Effector CD4-positive, alpha-beta T cell (primary cell): ENCODE measurements at places on chromosomes 7 and 10.

DNA sequence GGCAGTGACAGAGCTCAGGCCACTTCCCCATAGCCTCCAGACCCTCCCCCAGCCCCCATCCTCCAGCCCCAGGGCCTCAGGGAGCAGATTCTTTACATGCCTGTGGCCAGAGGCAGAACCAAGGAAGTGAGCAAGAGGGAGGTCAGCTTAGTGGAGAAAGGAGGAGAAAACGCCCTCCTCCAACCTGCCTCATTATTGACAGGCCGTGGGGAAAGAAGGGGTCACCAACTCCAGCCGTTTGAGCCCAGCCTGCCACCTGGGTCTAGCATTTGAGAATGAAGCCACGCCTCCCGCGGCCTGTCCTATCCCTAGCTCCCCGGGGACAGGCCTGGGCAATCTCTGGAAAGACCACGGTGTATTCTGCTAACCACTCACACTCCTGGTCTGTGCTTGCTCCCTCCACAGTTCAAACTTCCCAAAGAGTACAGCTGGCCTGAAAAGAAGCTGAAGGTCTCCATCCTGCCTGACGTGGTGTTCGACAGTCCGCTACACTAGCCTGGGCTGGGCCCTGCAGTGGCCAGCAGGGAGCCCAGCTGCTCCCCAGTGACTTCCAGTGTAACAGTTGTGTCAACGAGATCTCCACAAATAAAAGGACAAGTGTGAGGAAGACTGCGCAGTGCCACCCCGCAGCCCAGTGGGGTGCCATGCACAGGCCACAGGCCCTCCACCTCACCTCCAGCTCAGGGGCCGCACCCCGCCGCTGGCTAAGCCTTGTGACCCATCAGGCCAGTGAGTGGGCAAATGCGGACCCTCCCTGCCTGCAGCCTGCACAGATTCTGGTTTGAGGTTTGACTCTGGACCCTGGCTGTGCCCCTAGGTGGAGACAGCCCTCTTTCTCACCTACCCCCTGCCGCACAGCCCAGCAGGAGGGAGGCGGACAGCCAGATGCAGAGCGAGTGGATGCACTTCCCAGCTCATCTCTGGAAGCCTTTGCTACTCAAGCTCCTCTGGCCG lies 14.3 kb upstream of the TRIM8 start:
- DNase-seq = no peak

DNA sequence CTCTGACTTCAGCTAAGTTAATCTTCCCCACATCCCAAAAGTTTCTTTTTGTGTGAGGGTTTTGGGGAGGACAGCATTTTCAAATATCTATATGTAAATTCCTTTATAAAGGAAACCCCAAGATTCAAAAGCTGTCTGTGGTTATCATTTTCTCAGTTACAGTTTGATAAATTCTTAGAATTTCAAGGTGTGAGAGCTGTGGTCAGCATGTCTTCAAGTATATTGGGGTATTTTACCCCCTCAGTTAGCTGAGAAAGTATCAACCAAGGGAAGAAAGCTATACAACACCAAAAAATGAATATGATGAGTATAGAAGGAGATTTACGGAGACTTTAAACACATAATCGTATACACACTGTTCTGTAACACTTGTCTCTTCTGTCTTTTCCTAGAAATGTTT lies 109.2 kb downstream of the SND1 start:
- DNase-seq = no peak

GRCh38 chr10:6123532-6123931 lies 34.7 kb downstream of the RBM17 start:
- no peak for DNase-seq

DNA sequence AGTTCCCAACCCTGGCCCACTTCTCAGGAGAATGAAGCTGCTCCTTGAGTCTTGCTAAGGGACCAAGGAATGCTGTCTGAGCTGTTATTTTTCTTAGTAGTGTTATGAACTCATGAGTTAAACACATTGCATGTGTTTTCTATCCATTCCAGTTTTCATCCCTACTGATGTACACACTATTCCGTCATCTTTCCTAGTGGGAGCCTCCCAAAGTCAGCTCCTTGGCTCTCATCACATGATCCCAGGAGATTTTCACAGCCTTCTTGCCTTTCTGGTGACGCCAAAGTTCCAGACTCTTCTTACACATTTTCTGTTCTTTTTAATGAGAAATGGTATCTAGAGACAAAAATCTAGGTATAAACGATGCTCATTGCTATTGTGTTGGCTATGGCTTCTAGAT lies 8.4 kb upstream of the C10orf71 start:
- no peak for DNase-seq

DNA sequence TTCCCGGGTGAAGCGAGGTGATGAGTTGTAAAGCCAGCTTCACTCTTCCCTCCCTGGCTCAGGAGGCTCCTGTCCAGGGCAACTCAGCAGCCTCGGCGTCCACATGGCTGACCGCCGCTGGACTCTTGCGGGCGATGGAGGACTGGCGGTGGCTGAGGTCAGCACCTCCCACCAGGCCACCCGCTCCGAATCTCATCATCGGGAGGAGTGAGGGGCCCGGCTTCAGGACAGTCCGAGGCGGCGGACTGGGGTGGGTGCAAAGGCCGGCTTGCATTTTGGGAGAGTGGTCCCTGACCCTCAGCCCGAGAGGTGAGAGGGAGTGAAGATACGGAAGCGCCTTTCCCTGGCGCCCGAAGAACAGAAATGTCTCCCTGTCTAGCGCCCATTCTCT lies 759 bp downstream of the DNAJB12 start:
- DNase-seq = no peak

- DNase-seq = no peak
Measured at GRCh38 chr7:22642454-22642853, 84.5 kb upstream of the IL6 start.

- no peak for DNase-seq
Measured at GRCh38 chr10:24483701-24484100, 240.0 kb downstream of the ARHGAP21 start.

GRCh38 chr7:136050462-136050847 lies 73.3 kb upstream of the MTPN start:
- no peak for DNase-seq

GRCh38 chr7:66429498-66430163 lies 199.1 kb upstream of the KCTD7 start:
- no peak for DNase-seq

- DNase-seq = peak; percentile 9
Measured at GRCh38 chr7:158394936-158395335, 192.7 kb downstream of the PTPRN2 start.

DNA sequence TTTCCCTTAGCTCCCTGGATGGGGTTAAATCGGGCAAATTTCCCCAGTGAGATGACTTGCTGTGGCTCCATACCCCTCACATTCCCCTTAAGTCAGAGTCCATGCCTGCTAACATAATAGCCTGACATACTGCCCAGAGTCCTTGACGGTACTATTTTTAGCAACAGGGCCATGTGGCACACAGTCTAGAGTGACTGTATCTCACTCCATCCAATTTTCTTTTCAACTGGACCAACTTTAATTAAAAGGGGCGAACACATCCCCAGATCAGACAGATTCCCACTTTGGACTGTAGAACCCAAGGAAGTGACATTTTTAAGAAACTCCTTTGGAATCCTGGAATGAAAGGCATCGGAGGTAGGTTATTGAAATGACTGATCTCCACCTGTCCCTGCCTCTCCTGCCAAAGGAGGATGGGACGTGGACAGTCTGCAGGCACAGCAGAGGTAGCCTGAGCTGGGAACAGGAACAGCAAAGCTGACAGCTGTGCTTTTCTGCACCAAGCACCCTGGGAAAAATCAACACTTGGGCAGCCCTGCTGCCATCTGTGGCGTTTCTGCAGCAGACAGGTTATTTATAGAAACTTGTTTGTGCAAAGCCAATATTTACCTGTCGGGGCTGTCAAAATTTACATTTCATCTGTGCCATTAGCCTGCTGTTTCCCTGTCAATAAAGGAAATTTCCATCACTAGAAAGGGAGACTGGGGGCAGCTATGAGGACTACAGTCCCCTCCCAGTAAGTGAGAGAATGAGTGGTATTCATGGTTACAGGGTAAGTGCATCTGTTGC lies 221.5 kb upstream of the AOAH start:
- DNase-seq = no peak

DNA sequence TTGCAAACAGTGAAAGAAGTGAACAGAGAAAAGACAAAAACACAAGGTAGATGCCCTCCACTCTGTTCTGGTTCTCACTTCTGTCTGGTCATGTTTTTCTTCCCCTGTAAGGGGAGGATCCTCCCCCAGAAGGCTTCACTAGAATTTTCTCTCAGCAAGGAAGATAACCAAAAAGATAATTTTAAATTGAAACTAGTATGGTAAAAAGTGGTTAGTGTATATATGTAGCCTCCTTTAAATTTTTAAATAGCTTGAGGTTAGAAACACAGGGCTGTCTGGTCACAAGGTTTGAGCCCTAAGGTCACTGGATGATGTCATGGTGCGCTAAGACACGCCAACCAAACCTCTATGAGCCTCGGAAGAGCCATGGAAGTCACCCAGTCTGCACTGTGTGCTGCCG lies 5.6 kb upstream of the PKD1L1 start:
- no peak for DNase-seq

DNA sequence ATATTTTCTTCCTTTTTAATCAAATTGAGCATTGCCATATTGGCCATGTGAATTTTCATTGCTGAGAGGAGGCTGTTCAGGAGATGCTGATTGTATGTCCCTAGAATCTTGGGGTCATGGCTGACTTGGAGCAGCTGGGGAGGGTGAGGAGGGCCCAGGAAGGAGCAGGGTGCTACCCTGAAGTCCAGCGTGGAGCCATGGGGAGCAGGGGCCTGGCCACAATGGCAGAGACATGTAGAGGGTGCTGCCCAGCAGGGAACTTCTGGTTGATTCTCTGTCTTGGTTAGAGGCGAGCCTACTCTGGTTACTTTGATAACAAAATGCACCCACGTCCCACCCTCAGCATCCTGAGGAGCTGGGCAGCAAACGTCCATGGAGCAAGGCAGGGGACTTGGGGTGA lies 186.0 kb downstream of the MYOF start:
- DNase-seq = no peak

DNA sequence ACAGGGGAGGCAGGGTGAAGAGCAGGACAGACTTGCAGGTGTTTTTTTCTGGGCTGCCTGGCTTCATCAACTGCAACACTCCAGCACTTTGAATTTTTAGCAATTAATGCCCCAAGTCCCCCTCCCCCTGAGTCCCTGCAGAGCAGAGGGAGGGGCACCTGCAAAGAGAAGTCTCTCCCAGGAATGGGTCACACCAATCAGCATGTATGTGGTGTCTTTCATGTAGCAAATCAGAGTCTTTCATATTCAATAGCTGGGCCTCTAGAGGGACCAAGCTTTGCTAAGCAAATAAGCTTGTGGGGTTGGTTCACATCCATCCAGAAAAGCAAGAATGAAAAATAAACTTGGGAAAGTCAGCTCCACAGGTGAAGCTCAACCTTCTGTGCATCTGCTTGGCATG lies 90.7 kb downstream of the PARP12 start:
- DNase-seq = no peak

DNA sequence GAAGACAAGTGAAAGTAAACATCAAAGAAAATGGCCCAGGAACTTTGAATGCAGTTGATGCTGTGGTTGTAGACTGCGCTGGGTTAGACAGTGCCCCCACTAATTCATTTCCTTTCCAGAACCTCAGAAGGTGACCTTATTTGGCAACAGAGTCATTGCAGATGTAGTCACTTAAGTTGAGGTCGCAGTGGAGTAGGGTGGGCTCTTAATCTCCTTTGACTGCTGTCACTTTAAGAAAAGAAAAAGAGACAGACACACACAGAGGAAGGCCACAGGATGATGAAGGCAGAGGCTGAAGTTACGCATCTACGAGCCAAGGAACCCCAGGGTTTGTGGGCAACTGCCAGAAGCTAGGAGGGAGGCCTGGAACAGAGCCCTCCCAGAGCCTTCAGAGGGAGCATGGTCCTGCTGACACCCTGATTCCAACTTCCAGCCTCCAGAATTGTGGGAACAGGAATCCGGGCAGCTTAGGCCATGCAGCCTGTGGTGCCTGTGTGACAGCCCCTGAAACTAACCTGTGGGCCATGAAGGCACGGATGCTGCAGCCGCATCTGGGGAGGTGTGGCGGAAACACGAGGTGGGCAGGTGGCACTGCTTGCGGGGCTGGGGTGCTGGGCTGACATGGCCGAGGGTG lies 107.6 kb downstream of the PRKAG2 start:
- DNase-seq = no peak

GRCh38 chr7:123204206-123204835 lies 4.6 kb upstream of the SLC13A1 start:
- DNase-seq = no peak

DNA sequence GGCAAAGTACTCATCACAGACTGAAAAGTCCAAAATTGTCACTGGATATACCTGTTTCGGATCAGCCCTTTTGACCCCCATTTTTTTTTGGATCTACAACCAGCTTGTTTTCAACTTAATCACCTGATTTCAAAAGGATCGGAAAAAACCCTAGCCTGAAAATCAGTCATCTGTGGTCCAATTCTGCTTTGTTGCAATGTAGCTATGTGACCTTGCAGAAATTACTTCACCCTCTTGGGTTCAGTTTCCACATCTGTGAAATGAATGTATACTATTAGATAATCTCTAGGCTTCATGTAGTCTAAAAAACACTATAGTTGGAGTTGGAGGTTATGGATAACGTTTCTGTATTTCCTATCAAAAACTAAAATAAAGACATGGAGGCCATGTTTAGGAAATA lies 37.1 kb downstream of the STEAP4 start:
- no peak for DNase-seq

GRCh38 chr7:83588602-83589240 lies 60.2 kb downstream of the SEMA3E start:
- no peak for DNase-seq

DNA sequence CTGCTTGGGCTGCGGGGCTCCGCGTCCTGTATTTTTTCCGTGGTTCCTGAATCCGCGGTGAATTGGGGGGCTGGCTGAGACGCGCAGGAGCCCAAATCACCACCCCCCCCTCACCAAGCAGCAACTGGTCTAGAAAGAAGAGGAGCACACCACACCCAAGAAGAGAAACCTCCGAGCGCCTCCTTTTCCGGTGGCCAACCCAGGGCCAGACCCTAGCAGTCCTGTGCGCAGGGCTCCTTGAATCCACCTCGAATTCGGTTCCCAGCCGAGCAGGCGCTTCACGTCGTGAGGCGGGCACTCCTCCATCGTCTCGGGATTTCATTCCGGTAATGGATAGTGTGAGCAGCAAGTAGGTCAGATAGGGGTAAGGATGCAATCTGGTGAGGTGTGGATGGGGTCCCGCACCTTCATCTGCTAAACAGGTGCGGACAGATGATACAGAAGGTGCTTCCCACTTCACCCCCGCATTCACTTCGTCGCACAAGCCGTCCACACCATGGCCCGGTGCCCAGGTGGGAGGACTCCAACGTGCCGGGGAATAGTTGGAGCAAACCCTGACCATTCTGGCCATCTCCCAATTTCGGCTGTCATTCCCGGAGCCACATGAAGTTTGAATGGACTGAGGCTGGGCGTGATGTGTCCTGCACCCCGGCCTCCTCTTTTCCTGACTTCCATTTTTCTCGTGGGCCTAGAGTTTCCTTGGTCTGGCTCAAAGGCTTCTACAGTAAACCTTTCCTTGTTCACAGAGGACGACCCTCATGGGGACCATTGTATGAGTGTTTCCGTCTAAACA lies 19.8 kb upstream of the ZNF273 start:
- no peak for DNase-seq
